ENCODE measurements at places on chromosomes 12 and 14.

GRCh38 chr12:121702944-121703343 is 9.6 kb upstream of the TMEM120B start:
- DNase-seq, result no peak

- no peak for DNase-seq
These were observed 24.0 kb upstream of the GSG1 start for GRCh38 chr12:13127444-13127843.

DNA sequence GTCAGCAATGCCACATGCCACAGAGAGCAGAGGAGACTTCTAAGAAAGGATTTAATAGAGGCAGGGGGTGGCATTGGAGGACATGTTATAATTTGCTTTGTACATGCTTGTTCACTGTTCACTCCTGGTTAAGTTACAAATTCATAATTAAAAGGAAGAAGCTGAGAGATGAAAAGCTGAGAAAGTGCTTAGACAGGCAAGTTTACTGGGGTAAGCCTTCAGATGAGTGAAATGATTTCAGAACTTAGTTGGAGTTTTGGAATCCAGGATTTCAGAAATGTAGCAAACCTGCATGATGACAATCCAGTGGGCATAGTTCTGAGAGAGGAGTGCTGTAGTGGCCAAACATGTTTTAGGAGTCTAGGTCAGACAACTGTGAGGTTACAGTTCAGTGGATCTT is 67.3 kb upstream of the FBXO33 start:
- DNase-seq, result no peak

DNA sequence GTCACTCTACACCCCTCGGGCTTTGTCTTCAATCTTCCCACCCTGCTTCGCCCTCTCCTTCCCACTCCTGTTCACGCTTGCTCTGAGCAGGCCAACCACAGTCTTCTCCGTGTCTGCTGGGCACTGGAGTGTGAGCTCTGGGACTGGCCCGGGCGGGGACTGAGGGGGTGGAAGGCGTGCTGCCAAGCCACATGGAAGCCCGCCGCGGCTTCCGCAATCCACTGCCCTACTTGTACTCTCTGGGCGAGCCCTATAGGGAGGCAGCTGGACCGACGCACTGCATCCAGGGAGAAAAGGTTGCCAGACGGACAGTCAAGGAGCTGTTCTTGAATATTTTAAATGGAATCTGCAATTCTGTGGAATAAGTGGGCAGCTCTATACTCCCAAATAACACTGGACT is 24.8 kb downstream of the GOLGA3 start:
- no peak for DNase-seq

DNA sequence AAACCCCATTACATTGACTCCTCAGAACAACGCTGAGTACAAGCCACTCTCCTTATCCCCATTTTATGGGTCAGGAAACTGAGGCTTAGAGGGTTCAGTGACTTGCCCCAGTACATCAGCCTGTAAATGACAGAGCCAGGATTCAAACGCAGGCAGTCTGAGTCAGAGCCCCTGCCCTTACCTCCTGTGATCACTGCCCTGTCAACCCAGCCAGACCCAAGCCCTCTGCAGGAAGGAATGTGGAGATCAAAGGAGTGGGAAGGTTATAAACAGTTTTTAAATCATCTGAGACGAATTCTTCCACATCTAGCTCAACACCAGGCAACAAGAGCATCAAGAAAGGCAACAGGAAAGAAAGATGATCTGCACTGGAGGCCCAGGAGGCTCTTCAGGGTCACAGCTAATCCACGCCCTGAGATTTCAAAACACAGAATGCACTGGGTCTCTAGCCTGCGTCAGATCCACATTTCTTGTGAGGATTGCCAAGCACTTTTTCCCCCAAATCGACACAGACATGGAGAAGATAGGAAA is 38.5 kb downstream of the SPTB start:
- DNase-seq, result no peak

DNA sequence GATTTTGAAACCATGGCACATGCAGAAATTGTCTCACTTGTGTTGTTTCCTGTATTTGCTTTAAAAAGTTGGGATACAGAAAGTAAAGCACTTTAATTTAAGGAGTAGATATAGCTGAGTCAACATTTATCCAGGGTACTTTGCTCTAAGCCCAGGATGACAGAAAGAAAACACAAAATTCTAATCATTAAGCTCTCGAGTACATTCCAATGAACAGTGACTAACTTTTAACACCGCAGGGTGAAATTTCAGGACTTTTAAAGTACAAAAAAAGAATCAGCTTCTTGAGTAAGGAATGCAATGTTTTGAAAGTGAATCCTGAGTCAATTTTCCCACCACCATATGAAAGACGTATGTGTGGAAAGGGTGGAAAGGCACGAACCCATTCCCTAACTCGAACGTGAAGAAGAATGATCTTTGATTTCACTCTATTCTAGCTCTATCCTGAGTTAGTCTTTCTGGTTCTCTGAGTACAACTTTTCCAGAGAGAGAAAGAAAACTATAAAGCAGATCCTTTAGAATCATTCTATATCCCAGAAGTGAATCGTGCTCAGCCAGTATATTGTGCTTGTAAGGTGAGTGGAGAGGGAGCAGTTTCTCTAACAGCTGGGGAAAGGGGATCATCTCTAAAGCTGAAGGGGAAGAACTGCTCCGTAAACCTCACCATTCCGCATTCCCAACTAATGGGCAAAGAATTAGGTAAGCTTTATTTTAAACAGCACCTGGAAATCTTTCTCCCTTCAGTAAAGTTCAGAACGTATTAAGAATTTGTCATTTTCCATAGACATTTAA is 779.0 kb upstream of the FLRT2 start:
- no peak for DNase-seq

DNA sequence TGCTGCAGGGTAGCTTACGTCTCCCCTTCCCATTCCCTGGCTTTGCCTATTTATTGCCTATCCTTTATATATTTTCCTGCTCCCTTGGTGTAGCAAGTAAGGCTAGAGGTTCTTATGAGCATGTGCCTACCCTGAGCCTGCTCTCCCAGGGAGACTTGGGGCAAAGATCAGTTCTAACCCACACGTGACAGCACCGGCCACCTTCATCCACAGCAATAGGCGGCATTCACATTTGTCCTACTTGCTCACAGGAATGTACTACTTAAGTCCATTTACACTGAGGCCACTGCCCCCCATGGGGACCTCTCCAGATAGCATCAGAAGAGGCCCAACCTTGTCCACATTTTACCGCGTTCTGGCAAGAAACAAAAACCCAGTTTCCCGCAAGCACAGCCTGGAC is 8.7 kb downstream of the GPR68 start:
- no peak for DNase-seq

GRCh38 chr14:64728856-64729255 is 24.6 kb downstream of the PLEKHG3 start:
- DNase-seq, result no peak

GRCh38 chr14:56694609-56695008 is 115.0 kb downstream of the TMEM260 start:
- no peak for DNase-seq

GRCh38 chr12:85572956-85573355 is 263.3 kb downstream of the RASSF9 start:
- no peak for DNase-seq

- no peak for DNase-seq
These were observed 1048.5 kb downstream of the SLC6A15 start for GRCh38 chr12:83864054-83864453.

DNA sequence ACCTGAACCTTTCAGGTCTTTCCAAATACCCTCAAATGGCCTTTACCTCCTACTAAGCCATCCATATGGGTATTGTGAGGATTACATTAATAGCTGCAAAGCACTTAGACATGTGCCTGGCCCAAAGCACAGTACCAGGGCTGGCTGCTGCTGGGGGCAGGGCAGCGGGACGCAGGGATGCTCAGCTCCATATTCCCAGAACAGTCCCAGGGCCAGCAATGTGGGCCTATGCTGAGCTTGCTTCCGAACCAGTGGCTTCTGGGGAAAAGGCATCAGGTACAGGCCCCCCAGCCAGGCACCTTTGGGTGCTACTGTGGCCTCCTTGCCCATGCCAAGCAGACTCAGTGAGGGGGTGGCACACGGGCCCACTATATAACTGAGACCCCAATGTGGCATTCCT is 10.4 kb downstream of the ACTN1 start:
- DNase-seq, result no peak

DNA sequence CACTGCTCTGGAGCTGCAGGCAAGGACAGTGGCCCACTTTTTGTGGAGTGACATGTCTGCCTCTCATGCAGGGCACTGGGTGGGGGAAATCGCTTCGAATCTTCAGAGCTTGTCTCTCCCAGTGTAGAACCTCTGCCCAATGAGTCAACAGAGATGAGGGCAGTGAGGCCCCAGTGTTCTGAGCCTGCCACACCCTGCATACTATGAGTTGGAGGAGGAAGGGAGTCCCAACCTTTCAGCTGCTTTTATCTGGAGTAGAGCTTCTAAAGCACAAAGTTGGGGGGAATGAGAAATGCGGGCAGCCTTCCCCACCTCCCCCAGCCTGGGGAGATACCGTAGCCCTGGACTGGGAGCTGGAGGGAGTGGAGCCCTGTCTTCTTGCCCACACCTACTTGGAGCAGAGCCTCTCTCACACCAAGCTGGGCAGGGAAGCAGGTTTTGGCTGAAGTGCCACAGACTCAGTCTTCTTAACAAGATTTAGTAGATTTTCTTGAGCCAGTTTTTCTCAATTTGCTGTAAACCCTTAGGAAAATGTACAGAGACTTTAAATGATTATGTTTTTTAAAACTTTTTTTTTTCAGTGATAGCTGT is 159.1 kb downstream of the ADGRD1 start:
- no peak for DNase-seq

DNA sequence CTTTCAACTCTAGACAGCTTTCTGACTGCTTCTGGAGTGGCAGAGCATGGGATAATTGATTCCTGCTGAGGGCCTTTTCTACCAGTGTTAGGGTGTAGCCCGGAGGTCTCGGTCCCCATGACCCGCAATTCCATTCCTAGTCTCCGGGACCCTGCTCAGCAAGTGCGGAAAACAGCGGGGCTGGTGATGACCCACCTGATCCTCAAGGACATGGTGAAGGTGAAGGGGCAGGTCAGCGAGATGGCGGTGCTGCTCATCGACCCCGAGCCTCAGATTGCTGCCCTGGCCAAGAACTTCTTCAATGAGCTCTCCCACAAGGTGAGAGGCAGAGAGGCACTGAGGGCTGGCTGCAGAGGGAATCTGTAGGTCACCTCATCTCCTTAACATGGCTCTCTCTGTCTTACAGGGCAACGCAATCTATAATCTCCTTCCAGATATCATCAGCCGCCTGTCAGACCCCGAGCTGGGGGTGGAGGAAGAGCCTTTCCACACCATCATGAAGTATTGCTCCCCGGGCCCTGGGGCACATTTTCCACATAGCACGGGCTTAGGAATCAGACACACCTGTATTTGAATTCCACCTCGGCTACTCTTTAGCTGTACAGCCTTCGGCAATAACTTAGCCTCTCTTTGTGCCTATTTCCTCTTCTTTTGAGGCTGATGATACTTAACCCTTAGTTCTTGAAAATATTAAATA is 5.6 kb upstream of the GAPDH start:
- DNase-seq, result no peak

GRCh38 chr12:868722-869121 is 80.8 kb downstream of the RAD52 start:
- no peak for DNase-seq

- no peak for DNase-seq
These were observed 2.2 kb downstream of the TBPL2 start for GRCh38 chr14:55438066-55438683.

GRCh38 chr12:120102189-120103043 is 14.1 kb downstream of the RAB35 start:
- DNase-seq, result no peak

DNA sequence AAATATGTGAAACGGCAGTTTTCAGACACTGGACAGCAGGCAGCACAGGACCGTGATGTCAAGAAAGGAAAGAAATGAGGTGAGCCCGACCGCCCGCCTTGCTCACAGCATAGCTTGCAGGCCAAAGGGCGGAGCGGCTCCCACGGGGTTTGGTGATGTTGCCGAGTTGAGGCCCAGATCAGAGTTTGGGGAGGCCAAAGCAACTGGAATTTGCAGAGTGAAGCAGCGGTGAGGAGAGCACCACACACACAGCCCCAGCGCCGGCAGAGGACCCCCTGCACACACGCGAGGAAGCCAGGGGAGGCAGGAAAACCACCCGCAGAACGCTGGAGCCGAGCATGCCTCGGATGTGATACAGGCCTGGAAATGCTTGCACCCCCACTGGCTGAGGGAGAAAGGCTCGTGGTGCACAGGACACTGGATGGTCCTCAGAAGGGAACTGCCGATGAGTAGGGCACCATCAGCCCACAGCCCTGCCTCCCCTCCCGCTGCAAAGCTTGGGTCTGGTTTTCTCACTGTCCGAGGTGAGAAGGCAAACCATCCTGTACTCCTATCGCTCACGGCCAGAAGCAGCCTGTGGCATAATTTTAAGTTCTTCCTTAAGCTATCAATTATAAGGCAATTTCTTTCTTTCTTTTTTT is 25.7 kb upstream of the PLD4 start:
- DNase-seq, result no peak
